Thoracic aorta (tissue), 2 donors: ENCODE measurements at places on chromosomes 2 and 18.
A peak's percentile ranks its signal among the peaks of the same experiment; 100 is the strongest.

DNA sequence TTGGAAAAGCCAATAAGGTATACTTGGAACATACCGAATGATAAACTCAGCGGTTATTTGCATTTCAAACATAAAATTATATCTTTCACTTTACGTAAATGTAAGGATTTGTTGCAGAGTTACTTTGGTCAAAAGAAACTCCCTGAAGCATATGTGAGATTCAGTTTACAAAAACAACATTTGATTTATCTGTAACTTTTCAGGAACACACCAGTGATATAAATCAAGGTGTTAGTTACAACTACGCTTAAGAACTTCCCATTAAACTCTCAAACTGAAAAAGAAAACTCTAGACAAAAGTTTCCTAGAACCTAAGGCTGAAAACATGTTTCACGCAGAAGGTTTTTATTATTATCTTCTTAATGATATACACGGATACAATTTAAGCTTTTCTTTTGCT, 110.6 kb upstream of the MEIS1 start:
- H3K27me3 ChIP-seq, result no peaks in the 10 kb centered on the region
- no peak for DNase-seq
- no peak overlapping the region for H3K27ac ChIP-seq
- no peaks in the 10 kb centered on the region for H3K36me3 ChIP-seq

GRCh38 chr2:175766880-175767279, 235.2 kb downstream of the LNPK start:
- no peaks in the 10 kb centered on the region for H3K36me3 ChIP-seq
- no peaks in the 10 kb centered on the region for H3K27me3 ChIP-seq
- no peaks in the 10 kb centered on the region for H3K4me1 ChIP-seq
- no peak overlapping the region for H3K4me3 ChIP-seq

GRCh38 chr2:126658319-126658904, 2.5 kb downstream of the GYPC start:
- DNase-seq, result no peak
- no peaks in the 10 kb centered on the region for H3K36me3 ChIP-seq
- H3K27ac ChIP-seq, result peak overlapping the region; percentile 98
- H3K27me3 ChIP-seq, result no peaks in the 10 kb centered on the region

- H3K27ac ChIP-seq, result no peak overlapping the region
- H3K4me3 ChIP-seq, result no peak overlapping the region
- DNase-seq, result no peak
- H3K4me1 ChIP-seq, result peaks cover 5% of the 10 kb centered on the region
These were observed 452.4 kb downstream of the ZEB2 start for GRCh38 chr2:144067506-144067905.

- no peak overlapping the region for H3K27ac ChIP-seq
- no peaks in the 10 kb centered on the region for H3K36me3 ChIP-seq
- no peak for DNase-seq
- H3K4me3 ChIP-seq, result no peak overlapping the region
- H3K4me1 ChIP-seq, result no peaks in the 10 kb centered on the region
- no peaks in the 10 kb centered on the region for H3K27me3 ChIP-seq
These were observed 343.2 kb downstream of the EIPR1 start for GRCh38 chr2:3034396-3034795.

- no peaks in the 10 kb centered on the region for H3K27me3 ChIP-seq
- no peaks in the 10 kb centered on the region for H3K4me1 ChIP-seq
- H3K36me3 ChIP-seq, result no peaks in the 10 kb centered on the region
- no peak for DNase-seq
- no peak overlapping the region for H3K4me3 ChIP-seq
These were observed 537.6 kb downstream of the THSD7B start for GRCh38 chr2:137302957-137303356.

- no peak overlapping the region for H3K4me3 ChIP-seq
- no peaks in the 10 kb centered on the region for H3K36me3 ChIP-seq
- DNase-seq, result no peak
- no peaks in the 10 kb centered on the region for H3K4me1 ChIP-seq
These were observed 218.6 kb downstream of the KCNE4 start for GRCh38 chr2:223270548-223270947.

DNA sequence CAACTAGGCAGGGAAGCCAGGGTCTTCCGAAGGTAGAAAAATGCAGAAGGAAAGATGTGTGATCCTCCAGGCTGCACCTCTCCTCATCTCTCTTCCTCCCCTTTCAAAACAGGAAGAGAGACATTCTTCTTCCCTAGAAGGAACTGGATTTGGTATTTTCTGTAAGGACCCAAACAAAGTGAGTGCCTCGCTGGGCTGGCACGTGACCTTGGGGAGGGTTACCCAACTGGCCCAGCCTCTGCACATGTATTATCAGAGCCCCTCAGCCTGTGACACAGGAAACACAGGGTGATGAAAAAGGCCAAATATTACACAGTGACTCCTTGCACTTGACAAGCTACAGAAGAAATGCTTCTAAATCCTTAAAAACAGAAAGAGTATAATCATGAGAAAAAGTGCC, 2.3 kb downstream of the HJURP start:
- H3K4me1 ChIP-seq, result no peaks in the 10 kb centered on the region
- no peak overlapping the region for H3K4me3 ChIP-seq
- no peaks in the 10 kb centered on the region for H3K36me3 ChIP-seq
- H3K27me3 ChIP-seq, result no peaks in the 10 kb centered on the region
- no peak overlapping the region for H3K27ac ChIP-seq
- DNase-seq, result no peak

DNA sequence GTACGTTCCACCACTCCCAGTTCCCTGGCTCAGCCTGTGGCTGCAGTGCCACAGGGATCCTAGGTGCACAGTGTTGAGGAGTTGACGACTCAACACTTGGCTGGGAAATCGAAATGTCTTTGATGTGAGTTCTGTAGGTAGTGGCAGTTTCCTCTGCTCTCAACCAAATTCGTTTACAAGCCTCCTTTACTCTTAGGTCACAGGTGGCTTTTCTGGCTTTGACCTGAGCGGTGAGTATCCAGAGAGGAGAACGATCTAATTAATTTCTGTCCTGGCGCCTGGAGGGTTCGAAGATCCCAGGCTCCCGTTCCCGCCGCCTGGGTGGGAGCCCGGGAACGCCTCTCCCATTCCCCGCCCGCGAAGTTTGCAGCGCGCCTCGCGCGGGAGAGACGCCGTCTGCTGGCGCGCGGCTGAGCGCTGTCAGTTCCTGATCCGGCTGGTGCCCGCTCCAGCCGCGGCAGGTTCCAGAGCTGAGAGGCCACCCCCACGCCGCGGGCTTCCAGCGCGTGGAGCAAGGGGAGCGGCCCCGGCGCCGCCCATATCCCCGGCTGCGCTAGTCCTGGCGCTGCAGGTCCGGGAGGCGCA, at the start of gene LAMA3:
Gene LAMA3, plus strand, starts transcription at position 423 of the 585 bp plus-strand sequence. CDS start 231 bp downstream, outside the sequence.
- H3K4me1 ChIP-seq, result peaks cover 26% of the 10 kb centered on the region
- no peak for DNase-seq
- no peak within 1 kb of the TSS for H3K27ac ChIP-seq
- H3K27me3 ChIP-seq, result no peaks in the 10 kb centered on the region
- peak within 1 kb of the TSS; percentile 84 for H3K4me3 ChIP-seq
- H3K36me3 ChIP-seq, result no peaks in the 10 kb centered on the region

GRCh38 chr18:26526128-26526965, 22.0 kb downstream of the KCTD1 start:
- no peaks in the 10 kb centered on the region for H3K36me3 ChIP-seq
- no peaks in the 10 kb centered on the region for H3K27me3 ChIP-seq

GRCh38 chr18:48673456-48673852, 134.6 kb downstream of the CTIF start:
- no peak overlapping the region for H3K27ac ChIP-seq
- peak; percentile 0 for DNase-seq
- no peaks in the 10 kb centered on the region for H3K27me3 ChIP-seq
- peaks cover 10% of the 10 kb centered on the region for H3K36me3 ChIP-seq
